Activated CD8-positive, alpha-beta memory T cell treated with anti-CD3 and anti-CD28 coated beads for 48 hours (primary cell): ENCODE measurements at places on chromosomes 6 and 20.

DNA sequence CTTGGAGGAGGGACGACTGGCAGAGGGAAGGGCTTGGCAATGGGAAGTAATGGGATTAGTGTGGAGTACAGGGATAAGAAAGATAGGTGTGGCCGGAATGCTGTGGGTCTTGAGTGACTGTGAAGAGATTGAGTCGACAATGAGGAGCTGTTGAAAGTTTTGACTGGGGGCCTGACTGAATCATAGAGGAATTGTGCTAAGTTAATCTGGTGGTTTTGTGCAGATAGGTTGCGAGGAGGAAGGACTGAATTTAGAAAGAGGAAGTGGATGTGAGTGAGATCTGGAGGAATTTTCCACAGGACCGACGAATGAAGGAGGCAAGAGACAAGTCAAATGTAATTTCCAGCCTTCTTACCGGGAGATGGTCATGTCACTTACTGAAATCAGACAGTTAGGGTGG, 143.9 kb upstream of the RALGAPA2 start:
- DNase-seq: no peak

DNA sequence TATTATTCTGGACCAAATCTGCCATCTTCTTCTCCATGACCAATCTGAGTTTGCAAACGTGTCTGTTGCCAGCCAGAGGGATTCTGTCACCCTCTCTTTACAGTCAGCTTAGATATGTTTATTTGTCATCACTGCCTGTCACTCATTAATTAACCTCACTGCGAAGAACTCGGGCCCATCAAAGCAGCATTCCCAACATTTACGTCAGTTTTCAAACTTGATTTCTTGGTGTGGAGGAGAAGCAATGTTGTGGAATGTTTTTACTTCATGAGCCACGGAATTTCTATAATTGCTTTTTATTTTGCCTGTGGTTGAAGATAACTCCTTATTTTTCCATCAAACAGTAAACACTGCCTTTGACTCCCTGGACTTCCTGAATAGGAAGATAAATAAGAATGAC, 91.8 kb upstream of the CNKSR3 start:
- DNase-seq: no peak

DNA sequence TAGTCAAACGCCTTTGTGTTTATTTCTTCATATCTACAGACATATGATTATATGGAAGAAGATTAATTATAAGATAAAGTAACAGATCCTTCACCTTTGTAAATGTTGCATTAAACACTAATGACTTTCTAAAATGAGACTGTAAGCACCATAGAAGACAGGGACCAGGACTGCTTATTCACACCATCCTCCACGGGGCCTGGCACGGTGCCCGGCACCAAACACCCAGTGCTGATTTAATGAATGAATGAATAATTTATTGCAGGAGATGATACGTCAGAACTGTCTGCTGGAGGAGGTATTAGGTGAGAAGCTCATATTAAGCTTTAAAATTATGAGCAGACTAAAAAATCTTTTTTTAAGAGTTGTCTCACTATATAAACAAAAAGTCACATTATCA, 88.3 kb downstream of the SLX4IP start:
- no peak for DNase-seq

DNA sequence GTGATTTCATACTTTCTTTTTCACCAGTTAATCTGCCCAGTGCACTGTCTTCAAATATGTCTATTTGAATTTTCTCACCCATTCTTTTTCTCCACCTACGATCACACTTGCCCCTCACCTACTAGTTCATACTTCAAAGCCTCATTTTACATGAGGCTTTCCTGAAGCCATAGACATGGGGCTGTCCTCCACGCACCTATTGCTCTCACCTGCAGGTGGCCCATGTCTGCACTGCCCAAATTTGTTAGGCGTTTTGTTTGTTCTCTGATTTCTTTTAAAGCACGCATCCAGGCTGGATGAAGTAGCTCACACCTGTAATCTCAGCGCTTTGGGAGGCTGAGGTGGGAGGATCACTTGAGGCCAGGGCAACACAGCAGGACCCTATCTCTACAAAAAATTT, 106.8 kb upstream of the RIPOR2 start:
- DNase-seq: no peak

DNA sequence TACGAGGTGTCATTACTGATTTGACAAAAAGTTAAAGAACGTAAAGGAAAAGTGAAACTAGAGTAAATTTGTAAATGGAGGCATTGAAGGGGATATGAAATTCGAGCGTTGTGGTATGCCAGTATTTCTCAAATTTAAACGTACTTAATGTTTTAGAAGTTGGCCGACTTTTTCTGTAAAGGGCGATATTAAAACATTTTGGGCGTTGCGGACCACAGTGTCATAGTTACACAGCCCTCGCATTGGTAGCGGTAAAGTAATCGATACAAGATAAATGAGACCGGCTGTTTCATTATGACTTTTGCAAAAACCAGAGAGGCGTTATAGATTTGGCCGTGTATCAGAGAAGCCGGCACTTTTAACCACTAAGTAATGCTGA, 39.6 kb downstream of the OR2B2 start:
- DNase-seq: no peak

- DNase-seq: no peak
Measured at GRCh38 chr6:167238146-167238693, 52.9 kb upstream of the UNC93A start.

GRCh38 chr6:117389227-117390057, 36.3 kb downstream of the ROS1 start:
- no peak for DNase-seq

DNA sequence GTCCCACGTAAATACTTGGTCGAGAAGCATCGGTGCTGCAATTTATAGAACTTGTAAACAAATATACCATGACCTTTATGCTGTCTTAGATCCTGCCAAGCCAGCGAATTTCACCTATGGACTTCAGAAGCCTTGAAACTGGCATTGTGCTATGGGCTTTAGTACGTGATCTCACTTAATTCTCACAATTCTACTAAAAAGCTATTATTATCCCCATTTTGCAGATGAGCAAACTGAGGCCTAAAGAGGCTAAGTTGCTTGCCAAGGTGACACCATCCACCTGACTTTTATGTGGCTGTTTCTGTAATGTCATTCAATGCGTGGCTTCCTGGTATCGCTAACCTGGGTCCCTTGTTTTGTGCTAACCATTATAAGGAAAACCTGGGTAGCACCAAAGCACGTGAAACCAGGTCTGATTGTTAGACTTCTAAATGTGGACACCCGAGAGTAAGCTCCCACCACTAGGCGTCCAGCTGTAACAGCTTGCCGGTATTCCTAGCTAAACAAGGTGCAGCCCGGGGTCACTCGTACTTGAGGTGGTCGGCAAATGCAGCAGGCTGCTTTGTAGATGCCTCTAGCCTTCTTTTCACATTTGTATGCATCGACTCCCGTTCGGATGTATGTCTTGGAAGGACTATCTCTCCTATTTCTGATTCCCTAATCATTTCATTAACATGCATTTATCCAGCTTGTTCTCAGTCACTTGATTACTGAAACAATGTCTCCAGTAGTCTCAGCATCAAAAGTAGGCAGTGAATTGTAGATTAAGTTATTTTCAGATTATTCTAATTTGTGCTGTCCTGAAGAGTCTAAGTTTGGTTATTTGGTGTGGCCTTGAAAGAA, 1.1 kb downstream of the SYNJ2 start:
- DNase-seq: no peak
